Upper lobe of right lung (tissue), 1 donor: ENCODE measurements at places on chromosomes 3 and 15. TPM values are rescaled to one million over a fixed set of nuclear protein-coding genes. Genes with fewer than 3 reads are reported as not detected.

PAQR9 gene
- not detected for total RNA-seq

TICRR gene
- 0.09 TPM for total RNA-seq

ECE2 gene
- not detected for total RNA-seq

DNA sequence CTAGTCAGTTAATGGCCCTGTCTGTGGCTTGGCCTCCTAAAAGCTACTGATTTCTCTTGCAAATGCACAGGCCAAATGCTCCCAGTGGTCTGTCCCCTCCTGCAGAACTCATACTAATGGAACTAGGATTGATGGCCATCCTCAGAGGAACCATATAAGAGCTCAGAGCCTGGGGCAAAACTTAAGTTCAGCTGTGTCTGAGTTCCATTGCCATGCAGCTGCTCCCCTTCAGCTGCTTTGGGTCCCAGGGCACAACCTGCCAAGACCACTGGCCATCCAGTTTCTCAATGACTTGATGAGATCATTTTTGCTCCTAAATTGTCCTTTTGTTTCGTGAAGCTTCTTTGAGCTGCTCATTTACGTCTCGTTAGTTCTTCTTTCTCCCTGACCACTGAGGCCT, 529.5 kb upstream of the TBL1XR1 start:
- peaks cover 47% of the 10 kb centered on the region for H3K4me1 ChIP-seq
- no peak for DNase-seq
- no peak overlapping the region for H3K4me3 ChIP-seq
- H3K27me3 ChIP-seq: no peaks in the 10 kb centered on the region

GRCh38 chr3:184887574-184887973, 75.6 kb downstream of the VPS8 start:
- no peak overlapping the region for H3K4me3 ChIP-seq
- DNase-seq: no peak
- no peaks in the 10 kb centered on the region for H3K4me1 ChIP-seq
- peaks cover 31% of the 10 kb centered on the region for H3K36me3 ChIP-seq

DNA sequence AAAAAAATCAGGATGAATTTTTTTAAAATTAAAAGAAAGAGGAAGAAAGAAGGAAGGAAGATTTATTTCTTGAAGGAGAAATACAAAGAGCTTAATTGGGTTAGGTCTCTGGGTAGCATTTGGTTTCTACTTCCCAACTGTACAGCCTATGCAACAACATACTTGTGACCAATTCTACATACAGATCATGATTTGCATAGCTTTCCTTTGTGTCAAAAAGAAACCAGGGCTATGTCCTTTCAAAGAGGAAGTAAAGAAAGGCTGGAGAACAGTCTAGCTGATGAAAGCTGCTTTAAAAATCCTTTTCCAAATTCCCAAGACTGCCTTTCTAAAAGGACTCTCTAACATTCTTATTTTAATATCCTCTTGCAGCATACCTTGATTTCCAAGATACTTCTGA, 6.1 kb upstream of the HGD start:
- H3K4me3 ChIP-seq: no peak overlapping the region
- peaks cover 5% of the 10 kb centered on the region for H3K36me3 ChIP-seq
- no peaks in the 10 kb centered on the region for H3K4me1 ChIP-seq
- no peaks in the 10 kb centered on the region for H3K27me3 ChIP-seq
- no peak overlapping the region for H3K27ac ChIP-seq

DNA sequence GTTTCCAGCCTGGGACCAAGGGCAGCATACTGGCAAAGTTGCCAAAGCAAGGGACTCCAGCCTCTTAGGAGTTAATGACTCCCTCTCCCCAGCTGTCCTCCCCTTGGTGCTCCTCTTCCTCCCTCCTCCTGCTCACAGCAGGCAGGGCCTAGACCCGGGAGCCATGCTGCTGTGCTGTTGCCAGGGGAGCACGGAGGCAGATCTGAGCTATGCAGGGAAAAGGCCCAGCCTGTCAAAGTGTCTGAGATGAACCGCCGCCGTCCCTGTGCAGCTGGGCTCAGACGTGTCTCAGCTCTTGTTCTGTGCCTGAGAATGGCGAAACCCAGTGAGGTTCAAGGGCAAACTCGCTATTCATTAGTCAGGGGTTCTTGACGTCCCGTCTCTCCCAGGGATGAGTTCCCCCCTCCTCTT, 60.8 kb upstream of the POLG start:
- H3K4me3 ChIP-seq: no peak overlapping the region
- no peak overlapping the region for H3K27ac ChIP-seq
- peaks cover 61% of the 10 kb centered on the region for H3K27me3 ChIP-seq
- no peak for DNase-seq
- H3K36me3 ChIP-seq: no peaks in the 10 kb centered on the region
- peaks cover 12% of the 10 kb centered on the region for H3K4me1 ChIP-seq

DNA sequence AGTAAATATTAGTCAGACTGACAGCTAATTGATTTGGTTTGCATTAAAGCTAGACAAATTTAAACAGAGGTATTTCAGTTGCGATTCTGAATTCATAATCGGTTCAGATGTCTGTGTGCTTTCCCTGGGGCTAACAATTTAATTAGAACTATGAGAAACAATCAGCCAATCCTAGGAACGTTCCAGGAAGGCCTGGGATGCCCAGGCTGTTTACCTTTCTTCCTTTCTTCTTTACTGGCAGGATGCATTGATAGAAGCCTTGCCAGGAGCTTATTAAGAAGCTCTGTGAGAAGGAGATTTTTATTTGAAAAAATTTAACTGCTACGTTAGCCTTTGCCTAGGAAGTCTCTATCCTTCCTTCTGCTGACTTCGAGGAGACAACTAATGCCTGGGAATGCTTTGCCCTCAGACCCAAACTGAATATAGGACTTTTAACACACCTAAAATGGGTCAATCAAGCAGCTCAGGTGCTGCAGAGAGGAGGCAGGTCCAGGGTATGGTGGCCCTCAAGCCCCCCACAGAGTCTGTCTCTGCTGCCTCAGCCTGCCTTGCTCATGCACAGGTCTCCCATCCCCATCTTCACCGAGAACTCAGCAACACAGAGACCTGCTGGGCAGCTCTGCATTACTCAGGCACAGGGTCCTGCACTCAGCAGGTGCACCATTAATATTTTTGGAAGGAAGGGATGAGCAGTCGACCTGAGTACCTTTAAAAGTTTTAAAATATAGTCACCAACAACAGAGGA, 48.5 kb downstream of the PCSK6 start:
- H3K27ac ChIP-seq: no peak overlapping the region
- H3K4me1 ChIP-seq: peaks cover 8% of the 10 kb centered on the region

DNA sequence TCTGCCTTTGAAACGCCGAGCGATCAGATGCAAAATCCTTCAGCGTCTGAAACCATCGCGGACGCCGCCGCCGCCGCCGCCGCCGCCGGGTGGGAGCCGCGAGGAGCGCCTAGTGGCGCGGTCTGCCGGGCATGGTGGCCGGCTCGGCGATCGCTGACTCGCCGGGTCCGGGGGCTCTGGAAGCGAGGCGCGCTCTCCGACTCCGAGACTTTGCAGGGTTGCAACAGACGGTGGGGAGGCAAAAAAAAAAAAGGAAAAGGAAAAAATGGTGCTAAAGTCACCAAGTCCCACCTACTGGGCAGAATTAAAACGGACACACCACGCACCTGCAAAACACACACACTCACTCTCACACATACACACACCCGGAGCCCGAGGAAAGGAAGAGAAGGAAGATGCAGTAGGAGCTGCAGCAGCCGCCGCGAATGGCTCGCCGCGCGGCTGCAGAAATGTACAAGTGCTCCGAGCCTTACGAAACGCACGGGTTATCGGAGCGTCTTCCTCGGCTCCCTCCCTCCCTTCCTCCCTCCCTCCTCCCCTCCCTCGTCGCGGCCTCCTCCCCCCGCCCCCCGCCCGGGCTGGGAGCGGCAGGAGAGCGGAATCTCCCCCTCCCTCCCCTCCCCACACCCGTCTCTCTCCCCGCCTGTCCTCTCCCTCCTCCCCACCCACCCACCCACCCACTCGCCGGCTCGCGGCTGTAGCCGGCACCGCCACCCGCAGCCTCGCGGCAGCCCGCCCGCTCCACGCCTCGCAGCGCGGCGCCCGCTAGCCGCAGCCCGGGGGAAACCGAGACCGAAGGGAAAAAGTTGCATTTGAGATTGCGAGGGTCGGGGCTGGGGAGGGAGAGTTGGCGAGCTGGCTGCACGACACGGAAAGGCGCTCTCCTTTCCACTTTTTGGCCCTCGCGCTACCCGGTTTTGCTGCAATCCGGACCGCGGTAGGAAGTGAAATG, at the start of gene NTRK3:
Gene NTRK3 (minus strand): TSS at position 461 of the 952 bp plus-strand sequence. CDS start 586 bp downstream, outside the sequence.
- DNase-seq: peak; percentile 51
- H3K4me1 ChIP-seq: peaks cover 8% of the 10 kb centered on the region
- peak within 1 kb of the TSS; percentile 6 for H3K27ac ChIP-seq

GRCh38 chr3:134567605-134568004, 81.7 kb downstream of the CEP63 start:
- DNase-seq: no peak
- no peaks in the 10 kb centered on the region for H3K36me3 ChIP-seq
- no peak overlapping the region for H3K27ac ChIP-seq
- H3K27me3 ChIP-seq: no peaks in the 10 kb centered on the region

DNA sequence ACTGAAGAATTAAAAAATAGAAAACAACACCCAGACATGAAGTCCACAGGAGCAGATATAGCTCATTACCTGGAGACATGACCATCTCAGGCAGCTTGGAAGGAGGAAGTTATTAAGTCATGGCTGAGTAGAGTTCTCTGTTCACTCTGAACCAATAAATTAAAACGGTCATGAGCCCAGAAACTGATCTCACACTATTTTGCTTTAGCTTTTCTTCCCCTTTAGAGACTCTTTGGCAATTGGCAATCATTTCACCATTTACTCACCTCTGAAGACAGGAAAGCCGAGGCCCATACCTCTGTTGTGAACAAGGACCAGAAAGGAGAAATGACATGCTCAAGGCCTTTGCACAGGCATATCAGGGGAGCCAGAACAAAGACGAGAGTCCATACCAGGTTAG, 26.6 kb downstream of the CLDN18 start:
- H3K27ac ChIP-seq: no peak overlapping the region
- no peaks in the 10 kb centered on the region for H3K36me3 ChIP-seq
- no peaks in the 10 kb centered on the region for H3K27me3 ChIP-seq
- H3K4me1 ChIP-seq: no peaks in the 10 kb centered on the region
- no peak overlapping the region for H3K4me3 ChIP-seq
- DNase-seq: no peak

GRCh38 chr15:38620851-38621594, 56.4 kb upstream of the RASGRP1 start:
- peaks cover 3% of the 10 kb centered on the region for H3K4me1 ChIP-seq
- H3K36me3 ChIP-seq: no peaks in the 10 kb centered on the region
- no peak overlapping the region for H3K27ac ChIP-seq
- no peak for DNase-seq
- no peaks in the 10 kb centered on the region for H3K27me3 ChIP-seq

GRCh38 chr3:31522152-31522551, 10.6 kb upstream of the STT3B start:
- no peak overlapping the region for H3K4me3 ChIP-seq
- no peaks in the 10 kb centered on the region for H3K27me3 ChIP-seq
- no peaks in the 10 kb centered on the region for H3K36me3 ChIP-seq
- H3K4me1 ChIP-seq: no peaks in the 10 kb centered on the region

GRCh38 chr3:37521429-37521828, 340.3 kb upstream of the CTDSPL start:
- no peaks in the 10 kb centered on the region for H3K27me3 ChIP-seq
- no peak overlapping the region for H3K27ac ChIP-seq
- DNase-seq: no peak
- H3K4me1 ChIP-seq: no peaks in the 10 kb centered on the region
- no peak overlapping the region for H3K4me3 ChIP-seq
- peaks cover 47% of the 10 kb centered on the region for H3K36me3 ChIP-seq

DNA sequence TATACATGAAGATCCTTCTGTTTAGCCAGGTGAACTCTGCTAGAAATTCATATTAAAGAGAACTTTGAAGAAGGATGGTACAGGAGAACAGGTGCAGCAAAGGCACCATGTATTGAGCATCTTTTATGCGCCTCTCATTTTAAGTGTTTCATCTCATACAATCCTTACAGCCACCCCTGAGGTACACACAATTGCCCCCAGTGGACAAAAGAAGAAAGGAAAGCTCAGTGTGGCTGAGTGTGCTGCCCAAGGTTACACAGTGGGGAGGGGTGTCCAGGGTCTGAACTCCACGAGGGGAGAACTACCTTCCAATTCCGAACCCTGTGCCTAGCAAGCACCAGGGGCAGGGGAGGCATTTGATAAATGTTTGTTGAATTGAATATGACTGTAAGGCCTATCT, 98.6 kb downstream of the MECOM start:
- H3K4me1 ChIP-seq: no peaks in the 10 kb centered on the region
- H3K27ac ChIP-seq: no peak overlapping the region
- H3K36me3 ChIP-seq: no peaks in the 10 kb centered on the region
- no peak for DNase-seq
- no peak overlapping the region for H3K4me3 ChIP-seq
